ENCODE measurements at places on chromosomes 13 and 19.

DNA sequence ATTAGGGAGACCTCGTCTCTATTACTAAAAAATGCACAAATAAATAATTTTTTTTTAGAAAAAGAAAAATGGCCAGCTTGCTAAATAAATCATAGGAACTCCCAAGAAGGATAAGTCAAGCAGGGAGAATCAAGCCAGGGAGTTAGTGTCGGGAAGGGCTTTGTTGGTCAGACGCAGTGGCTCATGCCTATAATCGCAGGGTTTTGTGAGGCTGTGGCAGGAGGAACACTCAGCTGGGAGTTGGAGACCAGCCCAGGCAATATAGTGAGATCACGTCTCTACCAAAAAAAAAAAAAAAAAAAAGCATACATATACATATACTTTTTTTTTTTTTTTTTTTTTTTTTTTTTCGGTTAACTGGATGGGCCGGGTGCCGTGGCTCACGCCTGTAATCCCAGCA, 9.0 kb downstream of the NACC1 start:
- no peak for DNase-seq

GRCh38 chr13:97076898-97077297, 82.6 kb upstream of the OXGR1 start:
- no peak for DNase-seq

- DNase-seq: no peak
Observed at GRCh38 chr13:110334256-110334655, 27.2 kb downstream of the COL4A2 start.

DNA sequence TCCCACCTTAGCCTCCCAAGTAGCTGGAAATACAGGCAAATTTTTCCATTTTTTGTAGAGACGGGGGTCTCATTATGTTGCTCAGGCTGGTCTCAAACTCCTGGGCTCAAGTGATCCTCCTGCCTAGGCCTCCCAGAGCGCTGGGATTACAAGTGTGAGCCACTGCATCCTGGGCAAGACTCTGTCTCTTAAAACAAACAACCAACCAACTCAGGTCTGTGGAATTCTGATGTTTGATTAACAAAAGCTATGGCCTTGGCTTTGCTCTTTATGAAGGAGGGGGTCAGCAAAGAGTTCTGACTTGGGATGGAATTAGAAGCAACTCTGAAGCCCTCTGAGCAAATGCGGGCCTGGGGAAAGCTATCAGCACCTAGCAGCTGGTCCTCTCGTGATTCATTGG, 117.7 kb downstream of the IER2 start:
- DNase-seq: no peak

DNA sequence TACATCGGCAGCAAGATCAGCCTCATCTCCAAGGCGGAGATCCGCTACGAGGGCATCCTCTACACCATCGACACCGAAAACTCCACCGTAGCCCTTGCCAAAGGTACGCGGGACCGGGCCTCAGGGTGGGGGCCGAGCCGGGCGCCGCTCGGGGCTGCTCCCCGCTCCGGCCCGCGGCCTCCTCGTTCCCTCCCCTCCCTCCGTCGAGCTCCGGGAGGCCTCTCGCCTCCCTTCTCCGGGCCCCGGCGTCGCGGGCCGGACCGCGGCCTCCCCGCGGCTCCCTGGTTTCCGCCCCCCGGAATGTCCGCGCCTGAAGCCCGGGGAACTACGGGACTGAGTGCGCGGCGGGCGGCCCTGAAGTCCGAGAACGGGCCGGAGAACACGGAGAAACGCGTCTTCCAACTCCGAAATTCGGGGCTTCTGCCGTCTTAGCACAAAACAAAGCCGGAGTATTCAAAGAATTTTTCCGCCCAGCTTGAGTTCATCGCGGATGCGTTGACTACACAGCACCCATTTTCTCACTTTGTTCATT, 423 bp downstream of the LSM14A start:
- DNase-seq: no peak

DNA sequence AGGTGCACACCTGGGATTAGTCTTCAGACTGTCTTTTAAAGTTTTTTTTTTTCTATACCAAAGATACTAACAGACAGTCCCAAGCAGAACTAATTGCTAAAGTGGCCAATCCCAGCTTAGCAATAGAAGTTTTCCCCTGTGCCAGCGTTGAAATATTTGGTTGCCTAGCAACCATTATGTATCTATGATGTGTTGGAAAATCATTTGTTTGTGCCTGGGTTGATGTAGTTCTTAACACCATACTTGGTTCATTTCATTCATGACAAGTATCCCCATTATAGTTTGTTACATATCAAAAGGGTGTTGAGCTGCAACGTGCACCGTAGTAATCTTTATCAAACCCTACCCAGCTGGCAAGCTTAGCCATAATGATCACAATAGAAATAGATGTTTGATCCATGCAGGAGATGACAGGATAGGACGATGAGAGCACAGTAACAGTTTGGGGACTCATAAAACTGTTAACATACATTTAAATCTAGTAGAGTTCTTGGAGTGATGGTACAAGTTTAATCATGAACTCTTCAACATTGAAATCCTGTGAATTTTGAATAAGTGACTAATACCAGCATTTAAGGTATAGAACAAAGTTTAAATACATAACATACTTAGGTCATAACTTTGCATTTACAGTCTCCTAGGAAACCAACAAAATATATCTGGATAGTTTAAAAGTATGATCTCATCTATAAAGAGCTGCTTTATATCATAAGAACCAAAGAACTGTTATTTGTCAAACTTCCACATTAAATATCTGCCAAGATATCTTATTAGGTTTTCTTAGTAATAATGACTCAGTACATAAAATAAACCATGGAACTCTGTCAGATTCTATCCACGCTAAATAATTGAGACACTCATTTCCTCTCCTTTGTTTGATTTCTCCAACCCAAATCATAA, 73.4 kb downstream of the MBNL2 start:
- no peak for DNase-seq
